ENCODE measurements at places on chromosomes 5 and 9.

GRCh38 chr5:78858364-78858763, 126.7 kb downstream of the ARSB start:
- no peaks in the 10 kb centered on the region for H3K4me1 ChIP-seq
- no peaks in the 10 kb centered on the region for H3K36me3 ChIP-seq
- DNase-seq = no peak
- no peaks in the 10 kb centered on the region for H3K27me3 ChIP-seq

GRCh38 chr5:113614191-113614590, 100.7 kb downstream of the YTHDC2 start:
- no peaks in the 10 kb centered on the region for H3K36me3 ChIP-seq
- no peak overlapping the region for H3K27ac ChIP-seq
- DNase-seq = no peak

- no peak overlapping the region for H3K27ac ChIP-seq
- no peaks in the 10 kb centered on the region for H3K27me3 ChIP-seq
- peak; percentile 15 for DNase-seq
- no peaks in the 10 kb centered on the region for H3K4me1 ChIP-seq
- H3K4me3 ChIP-seq = no peak overlapping the region
Measured at GRCh38 chr5:57383093-57383861, 99.3 kb downstream of the ACTBL2 start.

DNA sequence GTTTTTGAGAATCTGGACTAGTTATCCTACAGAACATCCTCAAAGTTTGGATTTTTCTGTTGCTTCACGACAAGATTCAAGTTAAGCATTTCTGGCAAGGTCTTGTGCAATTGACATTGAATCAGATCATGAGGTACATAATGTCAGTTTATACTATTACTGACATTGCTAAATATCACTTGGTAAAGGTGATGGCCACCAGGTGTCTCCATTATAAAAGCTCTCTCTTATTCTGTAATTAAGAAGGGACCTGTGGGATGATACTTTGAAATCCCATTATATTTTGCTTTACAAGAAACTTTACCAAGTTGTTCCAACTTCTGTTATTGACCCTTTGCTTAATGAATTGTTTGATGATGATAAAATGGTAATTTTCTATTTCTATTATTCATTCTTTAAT, 131.0 kb upstream of the ASTN2 start:
- H3K27me3 ChIP-seq = no peaks in the 10 kb centered on the region
- no peak for DNase-seq
- no peaks in the 10 kb centered on the region for H3K4me1 ChIP-seq
- H3K4me3 ChIP-seq = no peak overlapping the region
- H3K27ac ChIP-seq = no peak overlapping the region

DNA sequence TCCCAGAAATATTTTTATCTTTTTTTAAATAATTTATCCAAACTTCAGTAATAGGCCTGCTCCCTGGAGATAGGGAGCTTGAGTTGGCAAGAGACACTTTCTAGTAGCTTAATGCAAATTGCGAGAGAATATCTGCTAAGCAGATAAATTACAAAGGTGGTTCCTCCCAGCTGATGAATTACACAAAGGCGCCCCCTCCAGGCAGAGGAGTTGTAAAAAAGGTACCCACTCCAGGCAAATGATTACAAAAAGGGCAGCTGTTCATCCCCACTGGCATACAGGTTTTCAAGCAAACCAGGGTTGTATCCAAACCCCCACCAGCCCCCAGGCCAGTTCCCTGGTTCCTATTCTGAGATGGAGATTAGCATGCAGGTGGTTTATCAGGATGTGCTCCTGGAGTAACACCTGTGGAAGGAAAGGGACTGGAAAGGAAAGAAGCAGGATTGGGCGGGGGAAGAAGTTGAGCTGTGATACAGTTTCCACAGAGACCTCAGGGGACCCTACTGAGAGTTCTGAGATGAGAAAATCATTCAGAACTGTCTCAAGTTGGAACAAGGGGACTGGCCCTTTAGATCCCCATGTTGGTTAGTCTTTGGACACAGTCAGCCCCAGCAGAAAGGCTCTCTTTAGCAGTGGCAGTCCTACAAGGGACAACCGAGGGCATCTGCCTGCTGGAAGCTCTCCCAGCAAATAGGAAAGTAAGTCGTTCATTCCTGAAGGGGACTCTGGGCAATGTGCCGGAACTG, 25.5 kb downstream of the ESM1 start:
- H3K36me3 ChIP-seq = no peaks in the 10 kb centered on the region
- peaks cover 2% of the 10 kb centered on the region for H3K27me3 ChIP-seq
- H3K27ac ChIP-seq = no peak overlapping the region
- DNase-seq = no peak
- no peaks in the 10 kb centered on the region for H3K4me1 ChIP-seq
- H3K4me3 ChIP-seq = no peak overlapping the region

DNA sequence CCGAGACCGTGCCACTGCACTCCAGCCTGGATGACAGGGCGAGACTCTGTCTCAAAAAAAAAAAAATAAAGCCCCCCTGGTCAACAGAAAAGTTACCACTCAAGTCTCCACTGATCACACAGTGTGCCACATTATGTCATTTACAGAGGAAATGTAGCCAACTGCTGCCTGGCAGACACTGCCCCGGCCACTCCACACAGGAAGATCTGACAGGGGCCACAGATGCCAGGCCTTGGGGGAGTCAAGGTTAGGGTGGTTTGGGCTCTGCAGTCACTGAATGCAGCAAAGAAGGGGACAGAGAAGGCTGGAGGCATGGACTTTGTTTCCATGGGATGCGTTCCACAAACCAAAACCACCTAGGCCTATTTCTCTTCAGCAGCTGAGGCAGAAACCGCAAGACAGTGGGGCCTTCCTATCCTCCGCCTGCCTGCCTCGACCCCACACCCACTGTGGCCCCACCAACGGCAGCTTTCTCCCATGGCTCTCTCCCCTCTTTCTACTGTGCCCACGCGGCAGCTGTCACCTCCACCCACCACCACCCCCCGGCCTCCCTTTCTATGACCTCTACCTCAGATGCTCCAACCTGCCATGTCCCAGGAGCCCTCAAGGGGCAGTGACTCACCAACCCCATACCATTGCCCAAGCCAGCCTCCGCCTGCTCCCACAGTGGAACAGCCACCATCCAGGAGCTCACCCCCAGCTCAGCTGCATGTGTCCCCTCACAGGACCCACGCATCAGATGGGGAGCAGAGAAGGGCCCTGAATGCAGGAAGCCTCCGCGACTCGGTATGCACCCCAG, 12.4 kb downstream of the IPPK start:
- H3K4me1 ChIP-seq = peaks cover 3% of the 10 kb centered on the region
- peaks cover 38% of the 10 kb centered on the region for H3K36me3 ChIP-seq

DNA sequence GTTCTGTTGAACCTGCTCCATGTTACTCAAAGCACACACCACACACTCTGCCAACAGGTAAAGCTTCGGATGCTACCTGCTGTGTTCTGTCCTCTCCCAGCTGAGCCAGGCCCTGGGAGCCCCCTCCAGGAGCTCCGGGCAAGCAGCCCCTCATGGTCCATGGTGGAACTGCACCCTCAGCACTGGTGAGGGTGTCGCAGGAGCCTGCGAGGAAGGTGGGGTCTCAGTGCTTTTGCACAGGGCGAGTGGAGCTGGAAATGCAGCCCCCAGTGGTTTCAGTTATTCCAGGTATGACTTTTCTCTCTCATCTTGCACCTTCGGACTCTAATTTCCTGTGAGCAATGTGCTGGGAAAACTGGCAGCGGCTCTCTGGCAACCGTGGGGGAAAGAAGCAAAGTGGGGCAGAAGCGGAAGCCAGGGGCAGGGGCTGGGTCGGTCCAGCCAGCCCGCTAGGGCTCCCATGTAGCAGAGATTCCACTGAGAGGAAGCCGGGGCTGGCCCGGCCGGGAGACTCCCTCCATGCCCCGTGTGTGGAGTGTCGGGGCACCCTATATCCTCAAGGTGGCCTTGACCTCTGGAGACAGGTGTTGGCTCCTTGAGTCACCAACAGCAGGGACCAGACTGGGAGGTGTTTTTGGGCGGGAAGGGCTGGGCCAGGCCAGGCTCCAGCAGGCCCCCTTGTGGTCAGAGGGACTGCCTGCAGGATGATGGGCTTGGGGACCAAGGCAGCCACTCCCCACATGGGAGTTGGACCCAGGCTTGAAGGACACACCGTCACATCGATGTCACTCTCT, 75.6 kb upstream of the PRSS3 start:
- no peak for DNase-seq
- H3K27ac ChIP-seq = no peak overlapping the region
- H3K4me1 ChIP-seq = no peaks in the 10 kb centered on the region
- H3K36me3 ChIP-seq = no peaks in the 10 kb centered on the region
- no peak overlapping the region for H3K4me3 ChIP-seq

DNA sequence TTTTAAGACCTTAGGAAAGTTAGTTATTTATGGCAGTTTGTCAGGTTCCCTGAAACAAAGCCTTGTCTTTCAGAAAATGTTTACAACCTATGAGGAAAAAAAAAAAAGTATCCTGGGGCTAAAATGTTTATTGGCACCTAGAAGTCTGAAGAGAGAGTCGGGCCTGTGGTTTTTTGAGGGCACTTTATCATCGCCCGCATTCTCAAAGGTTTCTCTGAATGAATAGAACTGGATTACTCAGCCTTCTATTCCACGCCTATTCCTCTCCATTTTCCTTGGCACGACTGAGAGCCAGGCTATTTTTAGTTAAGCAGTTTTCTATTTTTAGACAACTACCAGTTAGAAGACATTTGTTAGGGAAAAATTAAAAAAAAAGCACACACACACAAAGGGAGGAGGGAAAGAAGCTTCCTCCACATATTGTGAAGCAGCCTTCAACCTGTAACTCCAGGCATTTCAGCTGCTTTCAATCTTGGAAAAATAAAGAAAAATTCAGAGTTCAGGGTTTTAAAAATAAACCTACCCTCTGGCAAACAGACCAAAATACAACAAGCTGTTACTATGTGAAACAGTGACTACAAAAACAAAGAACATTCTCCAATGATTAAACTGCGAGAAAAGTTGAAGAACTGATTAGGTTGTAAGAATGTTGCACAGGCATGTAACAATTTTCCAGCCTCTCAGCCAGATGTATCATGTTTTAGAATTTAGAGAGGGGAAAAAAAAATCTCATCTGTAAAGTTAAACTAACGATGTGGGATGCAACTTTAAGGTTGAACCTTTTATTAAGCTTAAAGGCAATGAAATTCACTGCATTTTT, 97.0 kb downstream of the MEF2C start:
- DNase-seq = peak; percentile 38
- no peaks in the 10 kb centered on the region for H3K27me3 ChIP-seq
- peak overlapping the region; percentile 54 for H3K27ac ChIP-seq
- no peak overlapping the region for H3K4me3 ChIP-seq
- peaks cover 8% of the 10 kb centered on the region for H3K4me1 ChIP-seq

- H3K4me3 ChIP-seq = no peak overlapping the region
- no peaks in the 10 kb centered on the region for H3K27me3 ChIP-seq
- peak overlapping the region; percentile 52 for H3K27ac ChIP-seq
- no peaks in the 10 kb centered on the region for H3K36me3 ChIP-seq
- peaks cover 42% of the 10 kb centered on the region for H3K4me1 ChIP-seq
- DNase-seq = peak; percentile 90
Measured at GRCh38 chr5:125412561-125413495, 666.4 kb upstream of the ZNF608 start.

- H3K27ac ChIP-seq = no peak overlapping the region
- H3K4me3 ChIP-seq = no peak overlapping the region
- H3K27me3 ChIP-seq = no peaks in the 10 kb centered on the region
- H3K36me3 ChIP-seq = no peaks in the 10 kb centered on the region
Measured at GRCh38 chr9:90287567-90288274, 354.9 kb downstream of the DIRAS2 start.

GRCh38 chr9:127884976-127885490, 7.6 kb upstream of the AK1 start:
- no peak for DNase-seq
- no peaks in the 10 kb centered on the region for H3K27me3 ChIP-seq
- no peak overlapping the region for H3K27ac ChIP-seq
- H3K4me1 ChIP-seq = no peaks in the 10 kb centered on the region
- H3K4me3 ChIP-seq = no peak overlapping the region
- H3K36me3 ChIP-seq = peaks cover 21% of the 10 kb centered on the region

DNA sequence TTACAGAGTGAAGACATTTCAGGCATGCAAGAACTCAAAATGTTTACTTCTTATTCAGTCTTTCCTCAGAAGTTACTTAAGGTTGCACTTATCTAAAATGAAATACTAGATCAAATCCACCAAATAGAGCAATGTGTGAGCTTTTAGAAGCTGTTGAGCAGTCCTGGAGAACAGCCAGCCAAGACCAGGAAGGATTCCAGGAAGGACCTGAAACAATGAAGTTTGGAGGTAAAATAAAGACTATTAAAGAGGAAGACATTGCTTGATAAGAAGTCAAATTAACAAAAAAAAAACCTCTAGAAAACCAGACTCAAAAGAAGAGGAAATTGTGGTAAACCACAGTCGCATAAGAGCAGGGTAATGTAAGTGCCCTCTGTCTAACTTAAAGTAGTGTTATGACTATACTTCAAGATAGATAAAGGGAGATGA, 156.2 kb upstream of the S1PR3 start:
- H3K4me1 ChIP-seq = no peaks in the 10 kb centered on the region
- DNase-seq = no peak
- no peaks in the 10 kb centered on the region for H3K27me3 ChIP-seq
- H3K4me3 ChIP-seq = no peak overlapping the region
- no peaks in the 10 kb centered on the region for H3K36me3 ChIP-seq
- no peak overlapping the region for H3K27ac ChIP-seq

DNA sequence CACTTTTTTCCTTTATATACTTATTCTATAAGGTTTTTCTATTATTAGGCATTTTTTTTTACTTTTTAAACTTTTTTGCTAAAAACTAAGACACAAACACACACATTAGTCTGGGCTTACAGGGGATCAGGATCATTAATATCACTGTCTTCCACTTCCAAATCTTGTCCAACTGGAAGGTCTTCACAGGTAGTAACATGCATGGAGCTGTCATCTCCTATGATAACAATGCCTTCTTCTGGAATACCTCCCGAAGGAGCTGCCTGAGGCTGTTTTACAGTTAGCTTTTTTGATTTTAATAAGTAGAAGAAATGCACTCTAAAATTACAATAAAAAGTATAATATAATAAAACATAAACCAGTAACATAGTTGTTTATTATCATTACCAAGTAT, 345.5 kb upstream of the PTGER4 start:
- no peaks in the 10 kb centered on the region for H3K4me1 ChIP-seq
- H3K36me3 ChIP-seq = no peaks in the 10 kb centered on the region
- DNase-seq = no peak

DNA sequence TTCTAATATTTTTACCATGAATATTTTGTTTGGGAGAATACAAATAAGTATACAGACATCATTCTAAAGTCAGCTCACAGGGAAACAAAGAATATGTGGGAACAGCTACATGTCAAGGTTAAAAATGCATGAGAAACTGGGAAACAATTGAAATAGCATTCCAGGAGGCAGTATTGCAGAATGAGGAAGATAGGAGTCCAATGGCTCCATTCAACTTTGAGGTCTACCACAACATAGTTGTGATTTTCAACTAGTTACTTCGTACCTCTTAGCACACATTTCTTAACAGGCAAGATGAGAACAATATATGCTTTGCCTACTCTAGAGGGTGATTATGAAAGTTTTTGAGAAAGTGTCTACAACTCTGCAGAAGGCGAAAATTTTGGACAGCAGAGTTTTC, 35.2 kb upstream of the CAST start:
- peak overlapping the region; percentile 43 for H3K27ac ChIP-seq
- H3K4me1 ChIP-seq = peaks cover 4% of the 10 kb centered on the region
- no peak overlapping the region for H3K4me3 ChIP-seq
- no peaks in the 10 kb centered on the region for H3K36me3 ChIP-seq
- DNase-seq = no peak

All from large intestine (tissue), 12 donors.